Retinal pigment epithelial cell (primary cell): ENCODE measurements at places on chromosomes 11 and 22.
A peak's percentile ranks its signal among the peaks of the same experiment; 100 is the strongest.

DNA sequence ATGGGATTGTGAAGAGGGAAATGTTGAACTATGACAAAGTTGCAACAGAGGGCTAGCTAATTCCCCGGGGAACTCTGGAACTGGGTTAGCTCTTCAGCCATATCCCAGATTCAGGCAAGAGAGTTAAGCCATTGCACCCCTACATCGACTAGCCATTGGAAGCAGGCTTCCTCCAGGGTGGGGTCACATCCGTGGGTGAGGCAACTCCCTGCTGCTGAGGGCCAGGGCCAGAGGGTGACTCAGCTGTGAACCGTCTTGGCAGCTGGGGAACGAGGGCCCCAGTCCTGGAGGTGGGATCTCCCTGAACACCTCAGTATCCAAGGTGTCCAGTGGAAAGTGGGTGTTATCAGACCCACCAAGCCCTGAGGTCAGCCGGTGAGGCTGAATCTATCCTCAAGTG lies 41.1 kb downstream of the RPS6KA4 start:
- DNase-seq: no peak

DNA sequence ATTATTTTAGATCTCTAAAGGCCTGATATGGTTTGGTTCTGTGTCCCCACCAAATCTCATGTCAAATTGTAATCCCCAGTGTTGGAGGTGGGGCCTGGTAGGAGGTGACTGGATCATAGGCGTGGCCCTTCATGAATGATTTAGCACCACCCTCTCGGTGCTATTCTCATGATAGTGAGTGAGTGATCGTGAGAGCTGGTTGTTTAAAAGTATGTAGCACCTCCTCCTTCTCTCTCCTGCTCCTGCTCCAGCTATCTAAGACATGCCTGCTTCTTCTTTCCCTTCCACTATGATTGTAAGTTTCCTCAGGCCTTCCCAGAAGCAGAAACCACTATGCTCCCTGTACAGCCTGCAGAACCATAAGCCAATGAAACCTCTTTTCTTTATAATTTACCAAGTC lies 114.1 kb downstream of the SERGEF start:
- DNase-seq: no peak

- no peak for DNase-seq
These were observed 1104.8 kb downstream of the DLG2 start for GRCh38 chr11:84522331-84522730.

DNA sequence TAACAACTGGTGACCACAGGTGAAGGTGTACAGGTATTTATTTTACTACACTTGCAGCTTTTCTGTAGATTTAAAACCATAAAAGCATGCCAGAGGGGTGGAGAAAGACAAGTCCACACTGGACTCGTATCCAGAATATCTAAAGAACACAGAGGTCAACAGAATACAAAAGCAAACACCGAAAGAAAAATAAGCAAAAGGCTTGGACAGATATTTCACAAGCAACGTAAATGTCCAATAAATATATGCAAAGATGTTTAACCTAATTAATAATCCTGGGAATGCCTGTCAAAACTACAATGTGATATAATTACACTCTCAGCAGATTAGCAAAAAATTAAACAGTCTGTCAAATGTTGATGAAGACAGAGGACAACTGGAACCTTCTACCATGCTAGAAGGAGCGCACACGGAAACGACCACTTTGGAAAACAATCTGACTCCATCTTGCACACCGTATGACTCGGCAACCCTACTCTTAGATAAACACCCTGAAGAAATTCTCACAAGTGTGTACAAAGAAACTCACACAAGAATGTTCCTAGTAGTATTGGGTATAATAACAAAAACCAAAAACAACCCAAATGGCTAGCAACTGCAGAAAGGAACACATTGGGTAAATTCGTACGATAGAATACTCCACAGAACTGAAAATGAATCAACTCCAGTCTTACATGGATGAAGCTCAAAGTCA lies 27.2 kb downstream of the GNB1L start:
- no peak for DNase-seq

- no peak for DNase-seq
These were observed 12.1 kb downstream of the OAF start for GRCh38 chr11:120222916-120223315.

DNA sequence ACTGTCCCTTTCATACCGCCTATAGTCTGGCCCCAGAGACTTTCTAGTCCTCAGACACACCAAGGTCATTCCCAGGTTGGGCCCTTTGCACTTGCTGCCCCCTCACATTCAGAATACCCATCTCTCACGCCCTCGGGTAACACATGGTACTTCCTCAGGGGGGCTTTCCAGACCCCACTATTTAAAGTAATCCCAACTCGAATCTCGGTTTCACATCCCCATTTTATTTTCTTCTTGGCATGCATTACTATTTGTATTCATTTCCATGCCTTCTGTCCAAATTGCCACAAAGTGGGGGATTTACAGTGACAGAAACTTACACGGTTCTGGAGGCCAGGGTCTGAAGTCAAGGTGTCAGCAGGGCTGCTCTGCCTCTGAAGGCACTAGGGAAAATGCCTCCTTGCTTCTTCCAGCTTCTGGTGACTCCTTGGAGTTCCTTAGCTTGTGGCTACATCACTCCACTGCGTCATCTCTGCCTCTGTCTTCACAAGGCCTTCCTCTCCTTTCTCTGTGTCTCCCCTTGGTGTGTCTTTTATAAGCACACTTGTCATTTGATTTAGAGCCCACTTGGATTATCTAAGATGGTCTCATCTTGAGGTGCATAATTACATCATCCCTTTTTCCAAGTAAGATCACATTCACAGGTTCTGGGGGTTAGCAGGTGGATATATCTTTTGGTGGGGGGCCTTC lies 15.1 kb downstream of the RCN1 start:
- DNase-seq: no peak

- no peak for DNase-seq
These were observed 489.9 kb upstream of the RAG2 start for GRCh38 chr11:37087650-37088572.

- DNase-seq: no peak
These were observed 49.8 kb upstream of the BLID start for GRCh38 chr11:122165607-122166371.

GRCh38 chr11:44136176-44136945 lies 40.9 kb downstream of the EXT2 start:
- DNase-seq: no peak

- DNase-seq: no peak
These were observed 250.8 kb upstream of the B3GAT1 start for GRCh38 chr11:134662629-134663360.

DNA sequence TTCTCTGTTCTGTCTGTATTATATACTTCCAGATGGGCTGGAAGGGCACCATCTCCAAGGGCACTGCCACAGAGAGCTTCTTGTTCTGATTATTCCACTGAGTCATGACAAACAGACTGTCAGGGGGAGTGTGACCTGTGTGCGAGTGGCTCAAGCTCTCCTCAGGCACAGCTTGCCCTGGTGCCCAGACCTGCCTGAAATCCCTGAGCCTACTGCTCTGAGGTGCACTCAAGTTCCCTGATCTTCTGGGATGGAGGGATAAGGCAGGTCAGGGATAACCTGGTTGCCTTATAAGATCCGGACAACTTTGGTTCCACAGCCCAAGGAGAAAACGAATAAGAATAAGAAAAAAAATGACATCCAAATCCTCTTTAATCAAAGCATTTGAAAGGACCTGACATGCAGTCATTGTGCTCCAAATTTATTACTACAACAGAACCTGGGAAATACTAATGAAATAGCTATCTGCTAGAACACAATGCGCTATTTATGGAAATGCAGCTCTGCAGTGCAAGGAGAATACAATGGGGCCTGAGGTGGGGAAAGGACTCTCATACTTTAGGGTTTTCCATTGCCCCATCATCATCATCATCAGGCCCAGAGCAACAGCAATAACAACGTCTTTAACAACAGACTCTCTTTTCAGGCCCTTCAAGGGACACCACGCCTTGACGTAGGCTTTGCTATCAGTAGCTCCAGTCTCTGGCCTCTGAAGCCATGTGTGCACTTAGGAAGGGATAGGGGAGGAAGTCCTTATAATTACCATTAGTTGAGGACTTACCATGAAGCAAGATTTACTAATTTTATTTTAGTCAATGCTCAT lies 217.1 kb upstream of the KIRREL3 start:
- DNase-seq: no peak

- no peak for DNase-seq
These were observed 29.7 kb downstream of the MMP7 start for GRCh38 chr11:102500829-102501228.

- no peak for DNase-seq
These were observed 5.6 kb downstream of the MN1 start for GRCh38 chr22:27795696-27796517.

- DNase-seq: no peak
These were observed 29.5 kb upstream of the NCAM1 start for GRCh38 chr11:112931703-112932102.

GRCh38 chr22:45966320-45966894 lies 10.6 kb downstream of the WNT7B start:
- DNase-seq: no peak

DNA sequence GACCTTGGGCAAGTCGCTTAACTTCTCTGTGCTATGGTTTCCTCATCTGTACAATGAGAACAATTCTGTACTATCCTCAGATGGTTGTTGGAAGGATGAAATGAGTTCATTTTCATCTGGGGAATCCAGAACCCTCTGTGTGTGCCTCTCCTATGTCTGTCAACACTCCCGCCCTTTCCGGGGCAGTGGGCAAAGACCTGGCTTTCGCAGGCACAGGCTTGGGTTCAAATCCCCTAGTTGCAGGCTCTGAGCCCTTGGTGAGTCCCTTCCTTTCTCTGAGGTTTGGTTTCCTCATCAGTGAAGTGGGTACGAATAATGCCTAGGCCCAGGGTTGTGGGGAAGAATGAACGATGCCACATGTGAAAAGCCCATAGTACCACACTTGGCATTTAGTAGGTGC lies 6.0 kb downstream of the PNPLA5 start:
- DNase-seq: no peak

- DNase-seq: no peak
These were observed 367.1 kb upstream of the PDGFD start for GRCh38 chr11:104531075-104531474.

DNA sequence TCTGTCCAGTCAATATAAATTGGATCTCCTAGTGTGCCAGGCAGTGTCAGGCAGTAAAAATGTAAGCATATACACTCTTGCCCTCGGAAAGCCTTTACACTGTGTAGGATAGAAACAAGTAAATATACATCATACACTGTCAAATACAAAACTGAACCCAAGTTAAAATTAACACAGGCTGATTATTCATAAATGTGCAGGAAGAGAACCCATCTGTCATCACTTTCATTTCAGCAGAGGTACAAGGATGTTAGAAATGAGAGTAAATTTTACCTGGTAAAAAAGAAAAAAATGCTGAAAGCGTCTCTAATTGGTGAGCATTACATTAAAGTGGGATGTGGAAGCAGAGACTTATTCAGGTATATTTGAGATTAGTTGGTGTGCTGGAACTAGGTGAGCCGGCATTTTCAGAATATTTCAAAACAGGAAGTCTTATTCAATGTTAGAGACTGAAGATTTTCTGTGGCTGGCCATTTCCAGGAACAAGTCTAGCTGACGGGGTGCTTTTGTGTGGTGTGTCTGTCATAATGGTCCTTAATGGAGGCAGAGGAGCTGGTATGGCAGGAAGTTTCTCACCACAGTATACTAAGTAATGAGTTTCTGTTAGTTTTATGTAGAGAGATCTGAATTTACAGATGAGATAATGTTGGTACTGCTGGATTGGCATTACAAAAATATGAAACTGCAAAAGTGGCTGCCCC lies 192.6 kb downstream of the CASP12 start:
- DNase-seq: no peak

GRCh38 chr11:75475767-75476650 lies 43.0 kb upstream of the KLHL35 start:
- no peak for DNase-seq

DNA sequence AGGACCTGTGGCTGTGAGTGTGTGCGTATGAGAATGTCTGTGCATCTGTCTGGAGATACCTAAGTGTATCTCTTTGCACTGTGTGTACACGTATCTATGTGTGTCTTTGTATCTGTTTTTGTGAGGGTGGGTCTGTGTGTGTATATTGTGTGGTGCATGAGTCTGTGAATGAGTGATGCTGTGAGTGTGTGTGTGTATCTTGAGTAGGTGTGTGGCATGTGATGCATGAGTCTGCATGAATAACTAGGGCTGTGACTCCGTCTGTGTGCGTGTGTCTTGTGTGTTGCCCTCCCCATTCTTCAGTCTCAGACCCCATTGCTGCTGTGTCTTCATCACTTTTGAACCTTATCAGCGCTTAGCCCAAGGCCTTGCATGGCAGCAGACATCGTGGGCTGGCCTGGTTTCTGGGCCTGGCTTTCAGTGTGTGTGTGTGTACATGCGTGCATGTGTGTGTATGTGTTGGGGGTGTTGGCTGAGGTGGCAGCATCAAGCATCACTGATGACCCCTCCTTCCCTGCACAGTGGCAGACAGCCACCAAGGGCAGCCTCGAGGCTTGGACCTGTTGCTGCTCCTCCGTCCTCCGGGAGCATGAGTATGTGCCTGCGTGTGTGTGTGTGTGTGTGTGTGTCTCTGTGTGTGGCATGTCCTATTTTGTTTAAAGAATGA lies 1.4 kb downstream of the SGSM1 start:
- DNase-seq: no peak

GRCh38 chr22:48441553-48441850 lies 1386.2 kb downstream of the BRD1 start:
- DNase-seq: no peak

DNA sequence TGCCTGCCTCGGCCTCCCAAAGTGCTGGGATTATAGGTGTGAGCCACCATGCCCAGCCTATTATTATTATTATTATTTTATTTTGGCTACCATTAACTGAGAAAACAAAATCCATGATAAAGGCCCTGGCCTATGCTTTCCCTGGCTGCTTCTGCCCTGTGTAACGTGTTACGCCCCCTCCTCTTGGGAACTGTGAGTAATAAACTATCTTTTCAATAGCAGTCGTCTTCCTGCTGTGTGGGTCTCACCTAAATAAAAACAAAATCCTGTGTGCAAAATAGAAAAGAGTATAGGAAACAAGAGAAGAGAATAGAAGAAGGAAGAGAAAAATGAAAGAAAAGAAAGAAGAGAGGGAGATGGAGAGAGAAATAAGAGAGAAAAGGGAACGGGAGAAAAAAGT lies 237.0 kb downstream of the MIAT start:
- no peak for DNase-seq

GRCh38 chr11:126959700-126960099 lies 40.9 kb downstream of the KIRREL3 start:
- DNase-seq: no peak

GRCh38 chr22:43892183-43892894 lies 526 bp upstream of the PNPLA5 start:
- DNase-seq: no peak

- DNase-seq: no peak
These were observed 153.2 kb upstream of the NARS2 start for GRCh38 chr11:78727816-78728215.

GRCh38 chr22:49779211-49779610 lies 48.5 kb downstream of the BRD1 start:
- peak; percentile 2 for DNase-seq

GRCh38 chr22:47550524-47551430 lies 788.3 kb downstream of the TBC1D22A start:
- DNase-seq: no peak

DNA sequence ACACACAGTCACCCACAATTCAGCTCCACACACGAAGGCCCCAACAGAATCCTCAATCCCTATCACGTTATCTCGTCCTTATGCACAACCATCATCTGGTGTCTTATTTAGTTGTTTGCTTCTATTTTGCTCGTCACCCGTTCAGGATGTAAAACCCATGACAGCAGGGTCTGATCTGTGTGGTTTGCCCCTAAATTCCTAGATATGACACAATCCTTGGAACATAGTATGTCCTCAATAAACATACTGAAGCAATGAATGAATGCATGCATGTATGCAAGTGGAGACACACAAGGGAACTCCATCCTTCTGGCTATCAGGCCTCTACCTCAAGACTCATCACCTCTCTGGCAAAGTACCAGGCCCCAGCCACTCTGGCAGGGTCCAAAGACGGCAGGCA lies 20.2 kb downstream of the STARD10 start:
- DNase-seq: no peak
